NCI-H1105 treated with DMSO at 0.1 percent for 48 hours (cell line): ENCODE measurements at places on chromosomes 5 and 9.
A peak's percentile ranks its signal among the peaks of the same experiment; 100 is the strongest.

DNA sequence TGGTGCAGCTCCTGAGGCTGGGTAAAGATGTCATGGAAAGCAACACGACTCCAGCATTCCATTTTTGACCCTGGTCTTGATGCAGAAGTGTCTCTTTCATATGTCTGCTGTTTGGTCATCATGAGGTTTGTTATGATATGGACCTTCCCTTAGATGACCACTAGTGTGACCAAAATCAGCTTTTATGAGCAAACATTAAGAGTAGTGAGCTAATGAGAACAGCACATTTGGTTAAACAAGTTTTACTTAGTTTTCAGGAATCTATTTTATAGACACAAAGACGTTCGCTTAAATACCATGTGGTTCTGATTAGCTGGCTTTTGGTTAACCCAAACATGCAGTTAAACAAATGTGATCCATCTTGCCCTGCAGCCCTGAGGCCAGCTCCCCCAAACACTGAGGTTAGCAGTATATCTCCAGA, 56.7 kb upstream of the ACTBL2 start:
- no peak for DNase-seq

GRCh38 chr5:176994460-176995121, 12.0 kb downstream of the UIMC1 start:
- no peak for DNase-seq

- no peak for DNase-seq
Measured at GRCh38 chr5:98954392-98955028, 25.7 kb upstream of the CHD1 start.

DNA sequence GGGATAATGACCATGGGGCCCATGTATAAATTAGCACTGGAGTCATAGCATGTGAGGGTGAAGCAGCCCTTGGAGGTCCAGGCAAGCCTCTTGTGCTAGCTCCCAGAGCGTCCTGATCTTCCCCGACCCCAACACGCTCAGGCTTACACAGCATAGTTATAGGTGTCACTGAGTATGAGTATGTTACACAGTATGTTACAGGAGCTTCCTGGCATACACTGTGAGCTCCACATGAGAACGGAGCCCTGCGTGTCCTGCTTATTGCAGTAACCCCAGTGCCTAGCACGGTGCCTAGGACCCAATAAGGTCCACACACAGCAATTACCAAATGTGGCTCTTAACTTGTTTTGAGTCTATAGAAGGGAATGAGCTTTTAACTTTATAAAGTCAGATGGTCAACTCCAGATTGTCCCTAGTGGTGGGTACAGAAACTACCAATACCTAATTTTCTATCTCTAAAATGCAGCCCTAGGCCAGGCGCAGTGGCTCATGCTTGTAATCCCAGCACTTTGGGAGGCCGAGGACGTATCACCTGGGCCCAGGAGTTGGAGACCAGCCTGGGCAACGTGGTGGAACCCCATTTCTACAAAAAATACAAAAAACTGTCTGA, 64.1 kb downstream of the PLAC8L1 start:
- DNase-seq, result no peak

GRCh38 chr9:118686959-118687358, 682.3 kb downstream of the BRINP1 start:
- peak; percentile 88 for DNase-seq
